ENCODE measurements at places on chromosomes 12 and 14.

DNA sequence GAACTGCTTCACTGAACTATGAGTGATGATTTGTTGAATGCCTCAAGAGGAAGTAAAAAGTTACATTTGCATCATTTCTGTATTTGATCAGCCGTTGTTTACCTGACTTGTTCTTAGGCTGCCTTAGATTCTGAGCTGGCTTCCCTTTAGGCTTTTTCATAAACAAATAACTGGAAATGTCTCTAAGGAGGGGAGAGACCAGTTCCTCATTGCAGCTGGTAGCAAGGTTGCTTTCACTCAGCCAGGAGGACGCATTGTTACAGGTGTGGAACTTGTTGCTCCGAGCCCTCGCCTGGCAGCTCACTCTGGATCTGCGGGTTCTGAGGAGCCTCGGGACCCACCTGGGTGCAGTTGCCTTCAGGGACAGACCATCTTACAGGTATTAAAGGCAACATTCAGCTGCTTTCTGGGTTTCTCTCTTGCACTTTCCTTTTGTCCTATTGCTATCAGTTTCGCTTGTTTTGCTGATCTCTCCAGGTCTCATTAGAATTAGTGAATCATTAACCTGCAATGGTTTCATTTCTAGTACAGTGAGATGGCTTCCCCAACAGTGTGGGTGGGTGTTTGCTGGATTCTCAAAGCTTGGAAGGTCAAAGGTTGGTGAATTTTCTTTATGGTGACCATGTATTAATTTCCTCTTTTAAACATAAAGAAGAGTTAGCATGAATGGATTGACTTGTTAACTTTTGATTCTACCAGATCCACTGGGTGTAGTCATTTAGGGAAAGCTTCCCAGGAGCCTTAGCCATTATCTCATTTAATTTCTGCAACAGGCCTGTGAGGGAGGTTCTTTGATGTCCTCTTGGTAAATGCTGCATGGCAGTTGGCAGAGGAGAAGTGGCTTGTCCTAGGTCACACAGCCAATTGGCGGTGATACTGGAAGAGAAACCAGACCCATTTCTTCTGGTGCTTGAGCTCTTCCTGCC is at the start of gene PLEKHG7:
Gene PLEKHG7 (plus strand): TSS at position 236 of the 926 bp plus-strand sequence. CDS start 3,643 bp downstream, outside the sequence.
- DNase-seq = no peak

- DNase-seq = no peak
Measured at GRCh38 chr14:59705866-59706265, 129.3 kb upstream of the CCDC175 start.

DNA sequence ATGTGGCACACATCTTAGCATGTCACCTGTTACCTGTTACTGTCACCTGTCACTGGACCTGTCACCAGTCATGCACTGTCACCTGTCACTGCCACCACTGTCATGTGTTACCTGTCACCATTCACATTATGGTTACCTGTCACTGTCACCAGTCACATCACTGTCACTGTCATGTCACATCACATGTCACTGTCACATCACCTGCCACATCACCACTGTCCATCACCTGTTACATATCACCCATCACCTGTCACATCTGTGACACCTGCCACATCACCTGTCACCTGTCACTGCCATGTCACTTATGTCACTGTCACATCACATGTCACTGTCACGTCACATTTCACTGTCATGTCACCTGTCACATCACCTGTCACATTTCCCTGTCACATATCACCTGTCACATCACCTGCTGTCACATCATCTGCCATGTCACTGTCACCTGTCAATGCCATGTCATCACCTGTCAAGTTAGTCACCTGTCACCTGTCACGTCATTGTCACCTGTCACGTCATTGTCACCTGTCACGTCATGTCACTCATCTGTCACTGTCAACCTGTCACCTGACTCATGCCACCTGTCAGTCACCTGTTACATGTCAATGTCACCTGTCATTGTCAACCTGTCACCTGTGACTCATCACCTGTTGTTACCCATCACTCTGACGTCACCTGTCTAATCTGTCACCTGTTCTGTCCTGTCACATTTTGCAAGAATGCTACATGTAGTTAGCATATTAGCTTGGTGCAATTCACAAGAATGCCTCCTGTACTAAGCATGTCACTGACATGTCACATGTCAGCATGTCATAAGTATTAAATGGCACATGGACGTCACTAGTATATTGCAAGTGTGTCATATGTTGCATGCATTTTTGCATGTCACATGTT is 29.0 kb upstream of the TESC start:
- DNase-seq = no peak

- no peak for DNase-seq
Measured at GRCh38 chr12:62211510-62211909, 48.7 kb upstream of the USP15 start.

DNA sequence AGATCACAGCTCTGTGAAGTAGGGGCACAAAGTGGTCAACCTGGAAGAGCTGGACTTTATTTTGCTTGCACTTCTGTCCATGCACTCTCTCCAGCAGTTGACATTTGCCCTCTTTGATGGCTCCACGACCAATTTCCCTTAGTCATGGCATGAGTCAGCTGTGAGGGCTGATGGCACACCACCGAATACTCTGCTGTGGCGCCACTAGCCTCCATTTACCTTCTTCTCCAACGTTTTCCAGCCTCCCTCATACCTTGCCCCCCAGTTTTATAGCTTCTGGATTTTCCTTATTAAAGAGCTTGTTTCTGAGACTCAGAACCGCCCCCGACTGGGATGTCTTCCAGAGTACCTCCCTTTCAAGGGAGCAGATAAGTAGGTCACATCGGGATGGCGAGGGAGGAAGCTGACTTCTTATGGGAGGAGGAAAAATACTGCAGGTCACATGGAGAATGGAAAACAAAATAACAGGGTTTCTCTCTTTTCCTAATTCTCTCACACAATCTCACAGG is 17.6 kb downstream of the NINJ2 start:
- DNase-seq = no peak

- DNase-seq = no peak
Measured at GRCh38 chr12:154058-154457, 59.9 kb downstream of the SLC6A12 start.

GRCh38 chr12:1890810-1891209 is 27.6 kb downstream of the CACNA2D4 start:
- DNase-seq = no peak

Measured in immature natural killer cell (primary cell).